Fibroblast of upper back skin (primary cell): ENCODE measurements at places on chromosomes 4 and X.

DNA sequence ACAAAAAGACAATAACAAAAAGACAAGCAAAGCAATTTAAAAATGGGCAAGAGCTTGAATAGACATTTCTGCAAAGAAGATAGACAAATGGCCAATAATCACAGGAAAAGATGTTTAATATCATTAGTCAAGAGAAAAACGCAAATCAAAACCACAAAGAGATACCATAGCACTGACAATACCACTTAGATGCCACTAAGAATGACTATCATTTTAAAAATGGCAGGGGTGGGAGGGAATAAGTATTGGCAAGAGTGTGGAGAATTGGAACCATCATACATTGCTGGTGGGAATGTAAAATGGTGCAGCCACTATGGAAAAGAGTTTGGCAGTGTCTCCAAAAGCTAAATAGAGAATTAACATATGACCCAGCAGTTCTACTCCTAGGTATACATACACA, 15.1 kb upstream of the EXOC1 start:
- DNase-seq, result peak; percentile 16

DNA sequence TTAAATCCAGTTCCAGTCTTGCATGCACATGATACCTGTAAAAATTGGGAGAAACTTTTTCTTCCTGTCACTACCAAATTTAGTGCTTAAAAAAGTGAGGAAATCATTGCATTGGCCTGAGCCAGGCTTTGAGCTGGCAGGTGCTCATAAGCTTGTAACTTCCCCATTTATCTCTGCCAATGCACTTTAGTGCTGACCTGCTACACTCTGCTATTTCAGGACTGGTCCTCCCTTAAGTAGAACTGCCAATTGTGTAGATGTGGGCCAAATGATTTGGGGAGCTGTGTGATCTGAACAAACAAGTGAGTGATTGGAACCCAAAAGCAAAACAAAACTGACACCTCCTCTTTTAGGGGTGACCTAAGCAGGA, 51.8 kb downstream of the ZNF827 start:
- no peak for DNase-seq

- no peak for DNase-seq
Observed at GRCh38 chr4:162727232-162727631, 439.5 kb downstream of the NAF1 start.

DNA sequence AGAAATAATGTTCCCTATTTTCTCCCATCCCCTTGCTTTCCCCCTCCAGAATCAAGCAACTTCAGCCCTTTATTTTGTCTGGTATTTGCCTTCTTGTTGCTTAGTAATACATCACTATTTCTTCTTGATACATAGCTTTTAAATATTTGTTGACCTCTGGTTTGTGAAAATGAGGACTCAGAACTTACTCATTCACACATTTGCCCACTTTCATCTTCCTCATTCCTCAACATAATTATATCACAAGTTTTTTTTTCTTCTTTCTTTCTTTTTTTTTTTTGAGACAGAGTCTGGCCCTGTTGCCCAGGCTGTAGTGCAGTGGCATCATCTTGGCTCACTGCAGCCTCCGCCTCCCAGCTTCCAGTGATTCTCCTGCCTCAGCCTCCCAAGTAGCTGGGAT, 28.9 kb upstream of the NDUFC1 start:
- DNase-seq, result peak; percentile 16

DNA sequence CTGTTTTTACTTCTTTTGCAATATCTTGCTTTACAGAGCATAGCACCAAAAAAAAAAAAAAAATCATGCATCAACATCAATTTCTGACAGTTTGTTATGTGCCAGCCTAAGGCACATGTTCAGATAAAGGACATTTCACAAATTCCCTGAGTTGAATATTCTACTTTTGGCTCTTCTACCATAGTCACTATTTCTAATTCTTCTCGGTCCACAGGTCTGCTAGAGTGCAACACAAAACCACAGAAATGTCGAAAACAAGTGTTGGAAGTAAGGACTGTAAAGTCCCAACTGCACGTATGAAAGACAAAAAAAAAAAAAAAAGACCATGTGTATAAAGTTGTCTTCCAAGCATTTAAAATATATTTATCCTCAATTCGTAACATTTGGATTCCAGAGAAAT, 494.2 kb upstream of the INTU start:
- peak; percentile 38 for DNase-seq

DNA sequence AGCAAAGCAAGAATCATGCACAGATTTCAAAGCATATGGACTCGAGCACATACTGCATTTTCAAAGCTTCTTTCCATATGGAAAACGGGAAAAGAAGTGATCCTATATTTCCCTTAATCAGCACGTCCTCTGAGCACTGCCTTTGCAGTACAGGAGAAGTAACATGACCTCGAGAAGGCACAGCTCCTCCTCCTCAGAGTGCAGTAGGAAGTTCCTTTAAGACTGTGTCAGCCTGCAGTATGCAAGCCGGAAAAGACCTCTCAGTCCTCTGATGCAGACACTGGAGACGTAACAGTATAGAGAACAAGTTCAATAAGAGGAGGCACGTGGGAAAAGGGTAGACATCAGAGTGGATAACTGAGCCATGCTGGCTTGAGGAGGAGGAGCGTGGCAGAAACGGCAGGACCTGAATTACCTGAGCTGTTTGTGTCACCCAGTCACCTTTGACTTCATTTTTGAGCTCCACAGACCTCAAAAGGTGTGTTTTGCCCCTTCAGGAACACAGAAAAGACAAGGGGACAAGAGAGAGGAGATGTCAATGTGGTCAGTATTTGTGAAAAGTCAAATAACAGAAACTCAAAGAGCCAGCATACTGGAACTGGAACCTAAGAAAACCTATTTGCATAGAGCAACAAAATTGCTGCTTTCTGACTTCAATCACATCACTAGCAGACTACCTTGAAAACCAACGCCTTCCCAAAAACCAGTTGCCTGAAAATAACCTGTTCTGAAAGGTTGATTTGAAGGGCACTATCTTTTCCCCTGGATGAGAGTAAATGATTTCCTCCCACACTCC, 20.8 kb downstream of the IRF2 start:
- peak; percentile 84 for DNase-seq

DNA sequence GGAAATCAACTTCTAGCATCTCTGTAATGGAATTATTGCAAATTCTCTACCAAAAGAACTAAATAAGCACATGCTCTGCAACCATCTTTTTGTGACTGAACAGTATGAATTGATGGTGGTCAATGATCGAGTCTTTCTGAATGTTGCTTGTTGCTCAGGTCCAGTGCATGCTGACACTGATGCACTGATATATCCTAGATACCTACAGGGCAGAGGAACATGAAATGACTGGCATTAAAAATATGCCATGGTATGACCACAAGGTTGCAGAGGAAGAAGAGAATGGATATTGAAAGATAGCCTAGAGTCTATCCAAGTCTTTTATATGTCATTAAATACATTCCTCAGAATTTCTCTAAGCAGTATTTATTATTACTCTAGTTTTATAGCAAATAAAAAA, 692.8 kb upstream of the TENM3 start:
- DNase-seq, result no peak

GRCh38 chr4:7778510-7779431, 160.9 kb downstream of the AFAP1 start:
- no peak for DNase-seq

- DNase-seq, result no peak
Observed at GRCh38 chrX:136762820-136763452, 17.8 kb downstream of the ARHGEF6 start.

GRCh38 chr4:52372269-52372668, 286.8 kb downstream of the USP46 start:
- no peak for DNase-seq

DNA sequence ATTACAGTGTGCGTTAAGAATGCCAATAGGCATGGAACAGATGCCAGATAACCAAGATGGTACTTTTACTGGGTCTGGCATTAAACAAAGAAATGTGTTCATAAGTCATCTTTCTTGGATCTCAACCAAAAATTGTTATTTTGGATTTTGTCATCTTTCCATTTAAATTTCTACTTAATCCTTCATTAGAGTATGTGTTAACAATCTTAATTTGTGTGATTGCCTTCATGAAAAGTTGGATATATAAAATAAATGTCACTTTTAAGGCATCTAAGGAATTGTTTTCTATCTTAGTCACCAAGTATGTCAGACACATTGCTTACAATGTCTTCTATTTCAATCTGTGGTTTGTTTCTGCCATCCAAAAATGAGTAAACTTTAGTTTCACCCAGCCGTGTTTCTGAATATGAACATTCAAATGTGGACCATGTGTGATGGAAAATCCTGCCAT, 87.5 kb downstream of the PALLD start:
- peak; percentile 85 for DNase-seq

DNA sequence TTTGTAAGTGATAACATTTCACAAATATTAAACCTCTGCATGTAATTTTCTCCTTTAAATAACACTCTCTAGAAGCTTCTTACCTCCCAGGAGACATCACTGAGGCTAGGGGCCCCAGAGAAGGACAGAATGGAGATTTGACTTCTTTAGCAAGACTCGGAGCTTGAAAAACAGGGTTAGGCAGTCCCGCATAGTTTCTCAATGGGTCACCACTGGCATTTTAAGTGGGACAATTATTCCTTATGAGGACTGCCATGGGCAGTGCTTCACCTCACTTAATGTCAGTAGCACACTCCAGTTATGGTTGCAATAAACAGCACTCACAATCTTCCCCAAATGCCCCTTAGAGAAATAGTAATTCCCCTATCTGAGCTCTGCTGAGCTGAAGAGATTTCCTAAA, 66.7 kb upstream of the NOCT start:
- DNase-seq, result no peak

- DNase-seq, result no peak
Observed at GRCh38 chrX:26606971-26607370, 391.0 kb downstream of the MAGEB5 start.

GRCh38 chr4:95107635-95108034, 349.9 kb downstream of the BMPR1B start:
- peak; percentile 85 for DNase-seq

- no peak for DNase-seq
Observed at GRCh38 chrX:40727581-40728252, 7.6 kb downstream of the MED14 start.

DNA sequence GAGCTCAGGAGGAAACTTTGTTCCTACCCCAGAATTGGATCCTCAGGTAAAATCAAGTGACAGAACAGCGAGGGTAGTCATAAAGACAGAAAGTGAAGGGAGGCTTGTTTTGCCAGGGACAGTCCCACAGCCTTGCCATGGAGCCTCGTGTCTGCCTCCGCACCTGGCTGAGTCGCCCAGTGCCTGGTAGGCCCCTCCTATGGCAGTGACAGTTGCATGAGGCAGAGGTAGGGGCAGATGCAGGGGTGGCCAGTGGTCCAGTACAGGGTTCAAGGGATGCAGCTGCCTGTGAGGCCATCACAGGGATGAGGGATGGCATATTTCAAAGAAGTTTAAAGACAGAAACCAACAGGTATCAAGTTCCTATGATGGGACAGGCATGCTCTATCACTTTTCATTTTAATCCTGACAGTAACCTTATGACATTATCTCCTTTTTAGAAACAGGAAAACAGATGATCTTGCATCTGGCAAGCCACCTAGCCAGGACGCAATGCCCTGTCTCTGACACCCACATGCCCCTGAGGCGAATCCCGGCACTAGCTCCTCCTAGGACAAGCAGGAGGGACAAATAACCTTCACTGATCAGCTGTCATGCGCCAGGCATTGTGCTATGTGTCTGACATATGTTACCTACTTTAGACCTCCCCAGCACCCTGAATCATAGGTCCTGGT, 127.4 kb upstream of the ENPP6 start:
- DNase-seq, result no peak

DNA sequence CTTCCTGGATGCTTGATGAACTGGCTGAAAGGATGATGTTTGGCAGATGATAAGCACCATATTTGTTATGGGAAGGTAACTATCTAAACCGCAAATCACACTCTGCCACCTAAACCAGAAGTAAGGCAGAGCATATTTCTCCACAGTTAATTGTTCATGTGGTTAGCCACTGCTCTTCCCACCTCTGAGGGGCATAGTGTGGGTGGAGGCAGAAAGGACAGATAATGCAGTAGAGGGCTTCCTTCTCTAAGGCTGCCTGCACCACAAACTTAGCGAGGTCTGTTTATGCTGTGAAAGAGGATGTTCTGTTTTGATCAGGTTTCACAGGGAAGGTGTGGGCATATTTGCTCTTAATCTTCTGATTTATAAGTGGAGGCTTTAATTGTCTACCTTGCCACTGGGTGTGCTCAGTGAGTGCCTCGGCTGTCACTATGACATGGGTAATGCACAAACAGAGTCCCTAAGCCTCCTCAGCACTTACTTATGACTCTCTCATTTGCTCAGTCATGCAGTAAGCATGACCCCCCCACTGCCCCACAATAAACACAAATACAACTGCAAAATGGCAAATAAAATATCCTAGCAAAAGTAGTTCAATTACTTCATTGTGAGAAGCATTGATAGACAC, 401.0 kb downstream of the TMA16 start:
- DNase-seq, result no peak

- no peak for DNase-seq
Observed at GRCh38 chr4:168199260-168199957, 107.1 kb downstream of the ANXA10 start.
